ENCODE measurements at places on chromosomes 16 and 17.

GRCh38 chr17:146983-147761 is 9.8 kb downstream of the SCGB1C2 start:
- DNase-seq = no peak

DNA sequence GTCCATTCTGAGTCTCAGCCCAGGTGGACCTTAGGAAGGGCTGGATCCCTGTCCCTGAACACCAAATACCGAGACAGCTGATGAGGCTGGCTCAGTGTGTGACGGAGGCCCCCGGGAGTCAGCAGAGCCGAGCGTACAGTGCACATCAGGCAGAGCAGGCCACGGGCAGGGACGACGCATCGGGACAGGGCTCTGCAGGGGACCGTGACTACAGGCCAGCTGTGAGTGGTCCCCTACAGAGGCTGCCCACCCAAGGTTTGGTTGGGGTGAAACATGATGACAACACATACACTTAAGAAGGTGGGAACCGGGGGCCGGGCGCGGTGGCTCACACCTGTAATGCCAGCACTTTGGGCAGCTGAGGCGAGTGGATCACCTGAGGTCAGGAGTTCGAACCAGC is 6.4 kb downstream of the CCDC137 start:
- no peak for DNase-seq

GRCh38 chr16:87123356-87124001 is 193.7 kb downstream of the C16orf95 start:
- no peak for DNase-seq

DNA sequence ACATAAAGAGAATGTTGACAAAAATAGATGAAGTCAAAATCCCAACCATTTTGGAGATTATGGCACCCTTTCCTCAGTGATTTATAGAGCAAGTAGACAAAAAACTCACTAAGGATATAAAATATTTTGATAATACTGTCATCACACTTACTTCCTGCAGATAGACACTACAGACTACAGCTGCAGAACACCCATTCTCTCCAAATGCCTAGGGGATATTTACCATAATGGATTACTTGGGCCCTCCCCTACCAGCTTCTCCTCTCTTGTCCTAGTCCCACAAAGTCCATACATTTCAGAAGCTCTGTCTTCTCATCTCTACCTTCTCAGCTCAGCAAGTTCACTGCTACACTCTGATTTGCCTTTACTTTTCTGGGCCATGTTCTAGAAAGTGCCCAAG is 37.2 kb upstream of the CCNF start:
- DNase-seq = no peak

DNA sequence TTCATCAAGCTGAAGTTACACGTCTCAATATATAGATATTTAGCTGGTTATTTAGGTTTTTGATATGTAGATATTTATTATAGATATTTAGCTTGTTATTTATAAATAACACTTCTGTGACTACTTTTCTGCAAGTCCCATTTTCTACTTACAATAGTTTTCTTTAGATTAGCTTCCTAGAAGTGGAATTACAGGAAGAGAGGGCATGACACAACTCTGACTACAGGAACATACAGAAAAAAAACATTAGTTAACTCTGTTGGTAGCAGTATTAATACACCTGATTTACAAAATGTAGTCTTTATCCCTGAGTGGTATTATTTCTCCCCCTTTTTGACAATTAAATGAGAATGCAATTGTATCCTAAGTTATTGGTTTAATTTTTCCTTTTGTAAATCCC is 21.2 kb upstream of the CCL1 start:
- DNase-seq = no peak

GRCh38 chr17:48241131-48241591 is 133.6 kb downstream of the SNX11 start:
- DNase-seq = no peak

Measured in stimulated activated naive CD4-positive, alpha-beta T cell (primary cell).